Effector CD8-positive, alpha-beta T cell (primary cell): ENCODE measurements at places on chromosomes 5 and 9.

DNA sequence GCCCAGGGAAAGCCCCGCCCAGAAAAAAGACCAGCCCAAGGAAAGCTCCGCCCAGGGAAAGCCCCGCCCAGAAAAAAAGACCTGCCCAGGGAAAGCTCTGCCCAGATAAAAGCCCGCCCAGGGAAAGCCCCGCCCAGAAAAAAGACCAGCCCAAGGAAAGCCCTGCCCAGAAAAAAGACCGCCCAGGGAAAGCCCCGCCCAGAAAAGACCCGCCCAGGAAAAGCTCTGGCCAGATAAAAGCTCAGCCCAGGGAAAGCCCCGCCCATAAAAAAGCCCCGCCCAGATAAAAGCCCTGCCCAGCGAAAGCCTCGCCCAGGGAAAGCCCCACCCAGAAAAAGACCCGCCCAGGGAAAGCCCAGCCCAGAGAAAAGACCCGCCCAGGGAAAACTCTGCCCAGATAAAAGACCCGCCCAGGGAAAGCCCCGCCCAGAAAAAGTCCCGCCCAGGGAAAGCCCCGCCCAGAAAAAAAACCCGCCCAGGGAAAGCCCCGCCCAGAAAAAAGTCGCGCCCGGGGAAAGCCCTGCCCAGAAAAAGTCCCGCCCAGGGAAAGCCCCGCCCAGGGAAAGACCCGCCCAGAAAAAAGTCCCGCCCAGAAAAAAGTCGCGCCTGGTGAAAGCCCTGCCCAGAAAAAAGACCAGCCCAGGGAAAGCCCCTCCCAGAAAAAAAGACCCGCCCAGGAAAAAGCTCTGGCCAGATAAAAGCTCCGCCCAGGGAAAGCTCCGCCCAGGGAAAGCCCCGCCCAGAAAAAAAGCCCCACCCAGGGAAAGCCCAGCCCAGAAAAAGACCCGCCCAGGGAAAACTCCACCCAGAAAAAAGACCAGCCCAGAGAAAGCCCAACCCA, 11.9 kb downstream of the GRIN1 start:
- DNase-seq: peak; percentile 23

- no peak for DNase-seq
Measured at GRCh38 chr9:89649039-89649691, 44.4 kb downstream of the GADD45G start.

GRCh38 chr5:153626836-153627235, 136.4 kb downstream of the GRIA1 start:
- DNase-seq: no peak

- DNase-seq: no peak
Measured at GRCh38 chr9:93577078-93577974, 942 bp downstream of the PHF2 start.

DNA sequence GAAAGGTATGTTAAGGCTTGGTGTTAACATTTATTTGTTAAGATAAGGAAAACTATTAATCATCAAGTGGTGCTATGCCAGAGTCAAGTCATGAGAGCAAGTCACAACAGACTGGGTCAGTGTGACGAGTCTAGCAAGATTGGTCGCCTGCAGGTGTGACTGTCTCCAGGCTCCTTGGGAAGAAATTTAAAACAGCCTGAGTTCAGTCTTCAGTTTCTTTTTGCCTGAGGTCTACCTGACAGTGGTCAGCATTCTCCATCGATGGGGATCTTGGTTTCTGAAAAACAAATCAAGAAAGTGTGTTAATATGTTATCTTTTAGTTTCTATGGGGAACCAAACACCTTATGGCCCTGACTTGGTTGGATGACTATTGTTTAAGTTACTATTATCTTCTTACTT, 56.3 kb downstream of the CETN3 start:
- DNase-seq: no peak

DNA sequence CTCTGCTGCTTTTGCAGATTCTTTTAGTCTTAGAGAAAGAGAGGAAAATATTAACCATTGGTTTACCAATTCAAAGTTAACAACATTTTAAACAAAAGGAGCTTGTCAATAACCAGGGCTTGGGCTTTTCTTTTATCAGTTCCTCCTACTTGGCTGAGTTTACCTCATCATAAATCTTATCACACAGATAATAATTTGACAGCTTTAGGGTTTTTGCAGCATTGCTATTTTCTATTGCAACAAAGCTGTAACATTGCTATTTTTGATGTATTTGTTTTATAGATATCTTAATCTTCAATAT, 9.8 kb upstream of the ABL1 start:
- DNase-seq: no peak

- no peak for DNase-seq
Measured at GRCh38 chr5:169165052-169165451, 135.9 kb downstream of the SLIT3 start.

GRCh38 chr5:168578538-168579487, at the start of gene PANK3:
Gene PANK3 (minus strand): TSS chr5:168579368. CDS start chr5:168579283, 85 bp downstream.
- peak; percentile 52 for DNase-seq

- no peak for DNase-seq
Measured at GRCh38 chr9:18129809-18130334, 344.1 kb upstream of the ADAMTSL1 start.

DNA sequence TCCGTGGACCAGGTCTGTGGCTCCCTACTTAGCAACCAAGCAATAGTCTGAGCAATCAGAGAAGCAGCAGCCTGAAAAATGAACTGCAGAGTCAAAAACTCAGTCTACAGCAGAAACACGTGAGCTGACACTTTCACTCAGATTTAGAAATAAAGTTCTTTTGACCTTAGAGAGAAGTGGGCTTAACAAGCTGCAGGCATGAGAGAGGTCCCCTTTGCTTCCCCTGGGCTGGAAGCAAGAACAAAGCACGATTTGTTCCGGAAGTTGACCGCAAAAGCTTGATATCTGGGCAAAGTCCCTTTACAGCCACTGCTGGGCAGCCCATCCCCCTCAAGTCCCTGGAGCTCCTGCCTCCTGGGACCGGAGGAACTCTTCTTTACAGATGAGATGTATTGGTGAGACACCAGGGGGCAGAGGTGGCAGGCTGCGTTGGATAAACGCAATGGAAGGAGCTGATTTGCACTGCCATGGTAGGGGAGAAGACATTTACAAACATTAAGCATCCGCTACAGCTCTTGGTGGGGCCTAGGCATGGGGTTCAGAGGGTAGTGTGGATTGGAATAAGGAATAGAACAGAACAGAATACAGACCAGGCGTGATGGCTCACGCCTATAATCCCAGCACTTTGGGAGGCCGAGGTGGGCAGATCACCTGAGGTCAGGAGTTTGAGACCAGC, 5.8 kb upstream of the SOWAHA start:
- DNase-seq: no peak

DNA sequence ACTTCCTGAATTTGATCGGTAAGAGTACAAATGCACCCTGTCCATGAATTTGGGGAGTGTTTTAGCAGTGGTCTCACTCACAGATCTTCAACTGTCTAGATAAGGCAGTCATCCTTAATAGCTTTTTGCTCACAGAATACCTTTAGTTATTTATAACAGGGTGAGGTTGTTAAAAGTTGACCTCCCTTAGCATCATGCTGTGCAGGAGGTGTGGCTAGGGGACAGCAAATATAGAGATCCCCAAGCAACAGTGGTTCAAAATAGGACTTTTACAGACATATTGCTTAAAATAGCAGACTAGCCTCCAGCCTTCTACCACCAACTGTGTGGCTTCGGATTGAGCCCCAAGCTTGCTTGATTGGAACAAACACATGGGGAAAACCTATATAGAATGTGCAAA, 724.4 kb downstream of the TLE1 start:
- no peak for DNase-seq
